ENCODE measurements at places on chromosomes 12 and 14.

GRCh38 chr12:89098441-89099112 lies 253.7 kb downstream of the DUSP6 start:
- DNase-seq = no peak

DNA sequence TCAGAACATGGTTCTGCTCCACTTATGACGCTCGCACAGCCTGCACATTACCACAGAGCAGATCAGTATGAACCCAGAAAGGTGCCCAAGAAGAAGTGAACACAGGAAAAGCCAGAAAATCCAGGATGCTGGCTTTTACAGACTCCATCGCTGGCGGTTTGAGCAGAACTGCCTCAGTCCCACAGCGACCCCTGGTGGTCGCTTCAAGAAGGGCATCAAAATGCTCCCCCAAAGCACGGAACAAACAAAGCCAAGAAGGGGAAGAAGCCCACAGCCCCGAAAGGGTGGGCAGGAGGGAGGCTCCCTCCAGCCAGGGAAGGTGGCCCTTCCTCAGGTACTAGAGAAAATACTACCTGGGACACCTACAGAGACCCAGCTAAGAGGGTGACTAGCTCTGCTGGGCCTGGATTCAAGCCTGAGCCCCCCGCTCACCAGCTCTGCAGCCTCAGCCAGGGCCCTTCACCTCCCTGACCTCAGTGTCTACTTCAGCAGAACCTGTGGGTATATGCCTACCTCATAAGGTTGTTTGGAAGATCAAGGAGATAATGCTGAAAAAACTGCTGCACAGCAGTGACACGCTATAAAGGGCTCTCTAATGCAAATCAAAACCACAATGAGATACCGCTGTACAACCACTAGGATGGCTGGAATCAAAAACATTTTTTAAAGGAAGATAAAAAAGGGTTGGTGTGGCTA lies 98.1 kb downstream of the NCOR2 start:
- DNase-seq = no peak

DNA sequence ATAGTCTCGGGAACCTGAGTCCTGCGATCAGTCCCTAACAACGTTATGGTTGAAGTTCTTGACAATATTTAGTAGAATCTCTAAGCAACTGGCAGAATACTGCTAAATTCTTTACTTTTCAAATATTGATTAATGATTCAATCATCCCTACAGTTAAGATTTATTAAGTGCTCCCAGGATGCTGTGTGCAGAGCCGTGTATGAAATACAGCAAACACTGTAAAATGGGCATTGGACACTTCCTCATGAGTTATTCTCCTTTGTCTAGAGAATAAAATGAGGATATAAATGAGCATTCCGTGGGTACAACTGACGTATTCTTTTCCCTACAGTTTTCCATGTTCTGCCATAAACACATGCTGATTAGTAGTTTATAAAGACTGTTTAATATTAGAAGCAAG lies 372.4 kb downstream of the TMTC2 start:
- DNase-seq = no peak

DNA sequence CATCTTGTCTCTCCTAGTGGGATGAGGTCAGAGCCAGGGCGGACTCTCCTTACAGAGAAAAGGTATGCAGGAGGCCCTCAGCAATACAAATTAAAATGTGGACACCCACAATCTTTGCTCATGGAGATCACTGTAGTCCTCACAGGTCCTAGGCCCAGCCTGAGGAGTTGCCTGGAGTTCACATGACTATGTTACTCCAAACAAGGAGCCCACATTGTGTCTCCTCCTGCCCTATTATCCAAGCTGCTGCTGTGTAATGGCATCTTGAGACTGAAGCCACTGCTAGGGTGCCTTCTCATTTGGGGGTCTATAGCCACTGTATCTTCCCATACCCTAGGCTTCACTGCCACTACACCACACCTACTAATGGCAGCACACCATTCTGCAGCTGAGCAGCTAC lies 11.0 kb downstream of the OR4K1 start:
- no peak for DNase-seq

DNA sequence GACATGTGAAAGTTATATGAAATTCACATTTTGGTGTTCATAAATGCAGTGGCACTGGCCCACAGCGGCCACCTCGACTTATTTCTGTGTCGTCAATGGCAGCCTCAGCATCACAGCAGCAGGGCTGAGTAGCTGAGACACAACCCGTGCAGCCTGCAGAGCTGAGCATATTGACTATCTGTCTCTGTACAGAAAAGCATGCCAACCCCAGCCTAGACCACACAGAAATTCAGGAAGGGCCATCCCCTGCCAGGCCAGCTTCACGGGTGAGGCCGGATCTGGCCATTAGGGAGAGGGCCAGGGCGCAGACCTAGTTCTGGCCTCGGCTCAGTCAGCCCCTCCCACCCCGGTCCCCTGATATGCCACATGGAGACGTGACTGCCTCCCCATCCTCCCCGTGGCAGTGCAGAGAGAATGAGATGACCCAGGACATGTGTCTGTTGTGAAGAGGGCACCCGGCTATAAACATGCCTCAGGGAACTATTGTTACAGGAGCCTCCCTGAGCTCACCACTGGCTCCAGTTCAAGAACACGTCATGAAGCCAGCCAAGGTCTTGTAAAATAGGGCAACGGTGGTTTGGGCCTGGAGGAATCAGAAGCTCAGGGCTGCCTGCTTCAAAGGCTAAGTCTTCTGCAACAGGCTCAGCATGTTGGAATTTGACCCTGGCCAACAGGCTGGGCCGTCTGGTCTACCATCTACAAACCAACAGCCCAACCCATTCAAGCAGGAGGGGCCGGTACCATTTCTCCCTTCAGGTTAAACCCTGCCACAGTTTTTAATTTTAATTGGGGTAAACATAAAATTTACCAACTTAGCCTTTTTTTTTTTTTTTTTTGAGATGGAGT lies 25.5 kb downstream of the SCARB1 start:
- DNase-seq = no peak

DNA sequence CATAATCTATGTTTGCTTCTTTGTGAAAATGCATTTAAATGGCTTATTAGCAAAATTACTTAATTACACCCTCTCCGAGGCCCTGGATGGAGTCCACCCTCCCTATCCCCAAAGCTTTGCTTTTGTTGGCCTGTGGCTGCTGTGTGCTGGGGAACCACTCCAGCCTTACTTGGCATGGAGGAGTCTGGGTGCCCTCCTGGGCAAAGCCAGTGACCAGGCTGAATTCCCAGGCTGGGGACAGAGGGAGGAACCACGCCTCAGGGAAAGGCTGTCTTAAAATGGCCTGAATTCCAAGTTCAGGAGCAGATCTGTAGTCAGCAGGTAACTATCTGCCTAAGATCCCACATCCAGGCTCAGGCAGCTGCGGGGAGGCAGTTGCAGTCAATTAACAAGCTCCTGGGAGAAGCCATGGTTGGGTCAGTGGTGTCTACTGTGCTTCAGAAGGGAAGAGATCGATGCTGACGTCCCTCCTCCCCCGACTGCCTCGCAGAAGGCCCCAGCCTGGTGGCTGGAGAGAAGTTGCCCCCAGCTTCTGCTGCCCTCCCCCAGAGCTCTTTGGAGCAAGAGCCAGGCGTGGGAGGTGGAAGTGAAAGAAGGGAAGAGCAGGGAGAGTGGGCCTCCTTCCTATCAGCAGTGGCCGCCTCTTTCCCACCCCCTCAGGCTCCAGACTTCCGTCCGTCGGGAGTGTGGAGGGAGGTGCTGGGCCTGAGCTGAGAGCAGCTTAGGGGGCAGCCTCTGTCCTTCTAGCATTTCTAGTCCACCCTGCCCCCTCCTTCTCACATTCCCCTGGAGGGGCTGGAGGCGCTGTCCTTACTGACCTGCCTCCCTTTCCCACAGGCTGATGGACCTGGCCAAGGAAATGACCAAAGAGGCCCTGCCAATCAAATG lies 11.3 kb downstream of the VASH1 start:
- no peak for DNase-seq

GRCh38 chr12:82357845-82358199 lies 365 bp downstream of the CCDC59 start:
- DNase-seq = no peak

DNA sequence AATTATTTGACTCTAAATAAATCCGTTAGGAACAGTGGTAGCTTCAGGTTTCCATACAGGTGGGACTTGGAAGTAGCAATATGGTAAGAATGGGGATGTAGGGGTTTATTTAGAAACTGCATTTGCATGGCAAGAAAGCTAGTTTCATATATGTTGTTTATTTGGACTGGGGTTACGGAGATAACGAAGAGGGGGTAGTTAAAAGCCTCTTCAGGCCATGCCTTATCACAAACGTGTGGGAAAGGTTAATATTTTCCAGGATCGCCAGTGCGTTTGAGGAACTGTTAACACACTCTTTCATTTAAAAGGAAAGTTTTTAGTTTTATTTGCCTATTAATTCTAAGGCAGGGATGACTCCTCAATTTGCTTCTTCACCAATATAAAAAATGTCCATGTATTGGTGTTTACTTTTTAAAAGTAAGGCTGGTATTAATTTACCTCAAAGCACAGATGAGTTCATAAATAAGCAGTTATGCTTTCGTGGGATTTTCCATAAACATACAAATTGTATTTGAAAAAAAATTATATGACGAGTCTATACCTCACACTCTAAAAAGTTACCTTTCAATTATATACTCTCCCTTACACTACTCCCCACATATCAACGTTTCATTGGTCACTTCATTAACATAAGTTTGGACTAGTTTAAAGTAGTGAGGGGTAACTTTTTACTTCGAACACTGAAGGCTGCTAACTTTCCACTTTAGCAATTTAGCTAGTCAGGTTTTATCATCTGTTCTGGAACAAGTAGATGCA lies 814 bp downstream of the RAB2B start:
- DNase-seq = no peak

GRCh38 chr14:104096751-104097700 lies 11.5 kb downstream of the ASPG start:
- no peak for DNase-seq

GRCh38 chr12:115201966-115202365 lies 518.0 kb upstream of the TBX3 start:
- DNase-seq = no peak

- no peak for DNase-seq
These were observed 94.1 kb downstream of the SLC25A47 start for GRCh38 chr14:100416921-100417860.

DNA sequence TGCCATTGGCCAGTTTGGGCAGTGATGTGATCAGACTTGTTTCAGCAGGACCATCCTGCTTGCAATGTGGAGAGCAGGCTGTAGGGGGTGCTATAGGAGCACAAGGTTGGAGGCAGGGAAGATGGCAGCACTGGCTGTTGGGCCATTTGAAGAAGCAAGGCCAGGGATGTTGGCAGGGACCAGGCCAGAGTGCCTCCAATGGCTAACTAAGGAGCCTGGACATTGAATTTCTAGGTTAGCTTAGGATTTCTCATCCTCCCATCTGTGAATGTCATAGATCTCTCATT lies 23.5 kb downstream of the FGF23 start:
- no peak for DNase-seq

GRCh38 chr14:48622980-48623379 lies 947.6 kb upstream of the MDGA2 start:
- DNase-seq = no peak

GRCh38 chr12:65614259-65614889 lies 209.9 kb upstream of the HMGA2 start:
- no peak for DNase-seq

- no peak for DNase-seq
These were observed 65.0 kb upstream of the DDHD1 start for GRCh38 chr14:53218161-53218560.

DNA sequence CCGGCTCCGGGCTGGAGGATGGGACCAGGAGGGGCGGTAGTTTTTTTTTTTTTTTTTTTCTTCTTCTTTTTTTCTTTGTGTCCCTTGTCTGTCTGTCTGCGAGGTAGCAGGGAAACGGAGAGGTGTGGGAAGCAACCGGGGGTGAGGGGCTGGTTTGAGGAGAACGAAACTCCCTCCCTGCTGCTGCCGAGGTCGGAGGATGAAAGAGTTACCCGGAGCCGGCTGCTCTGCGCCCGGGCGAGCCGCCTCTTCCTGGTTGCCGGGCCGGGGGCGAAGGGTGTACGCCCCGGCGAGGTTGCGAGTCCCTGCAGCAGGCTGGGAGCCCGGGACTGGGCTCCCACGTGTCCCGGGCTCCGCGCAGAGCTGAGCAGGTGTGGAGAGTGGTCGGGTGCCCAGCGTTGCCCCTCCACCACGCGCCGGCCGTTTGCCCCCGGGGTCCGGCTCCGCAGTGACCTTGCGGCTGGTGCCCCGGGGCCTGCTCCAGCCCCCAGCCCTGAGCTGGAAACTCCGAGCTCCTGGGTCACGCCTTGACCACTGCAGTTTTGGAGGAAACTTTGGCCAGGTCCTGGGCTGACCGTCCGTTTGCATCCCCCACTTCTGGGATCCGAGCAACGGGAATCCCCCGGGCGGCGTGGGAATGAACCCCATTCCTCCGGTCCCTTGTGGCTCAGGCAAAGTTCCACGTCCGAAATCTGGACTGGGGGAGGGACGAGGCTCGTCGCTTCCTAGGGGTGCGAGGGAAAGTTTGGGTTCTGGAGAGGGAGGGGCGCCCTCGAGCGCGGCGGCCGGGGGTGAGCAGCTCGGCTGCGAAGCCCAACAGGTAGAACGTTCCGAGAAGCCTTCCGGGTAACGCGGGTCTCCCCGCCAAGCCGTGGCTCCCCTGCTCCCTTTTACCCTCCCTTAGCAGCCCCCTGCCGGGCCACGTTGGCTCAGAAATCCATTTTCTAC lies 1.3 kb downstream of the CHST11 start:
- no peak for DNase-seq

DNA sequence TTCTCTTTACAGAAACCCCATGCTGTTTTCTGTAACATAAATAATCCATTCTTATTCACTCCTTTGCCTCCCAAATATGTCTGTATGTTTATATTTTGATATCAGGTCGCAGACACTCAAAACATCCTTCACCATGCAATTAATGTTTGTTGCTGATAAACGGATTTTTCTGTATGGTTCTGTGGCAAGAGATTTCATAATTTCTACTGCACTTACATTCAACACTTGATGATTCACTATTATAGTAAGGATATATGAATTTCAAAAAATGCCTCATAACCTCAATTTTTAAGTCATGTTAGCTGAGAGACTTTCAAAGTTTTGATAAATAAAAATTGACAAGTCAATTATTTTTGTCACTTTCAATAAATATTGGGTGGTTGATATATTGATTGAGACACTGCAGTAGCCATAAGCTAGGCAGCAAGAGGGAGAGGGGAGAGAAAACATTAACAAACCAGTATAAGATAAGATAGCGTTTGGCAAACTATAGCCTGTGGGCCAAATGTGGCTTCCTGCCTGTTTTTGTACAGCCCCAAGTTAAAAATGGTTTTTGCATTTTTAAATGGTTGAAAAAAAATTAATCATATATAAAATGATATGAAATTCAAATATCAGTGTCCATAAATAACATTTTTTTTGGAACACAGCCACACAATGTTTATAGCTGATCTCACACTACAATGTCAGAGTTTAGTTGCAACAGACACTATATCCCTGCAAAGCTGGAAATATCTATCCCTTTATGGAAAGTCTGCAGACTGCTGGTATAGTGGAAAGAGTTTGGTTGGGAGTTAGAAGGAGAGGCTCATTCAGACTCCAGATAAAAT lies 18.3 kb downstream of the ALDH6A1 start:
- no peak for DNase-seq

- DNase-seq = no peak
These were observed 444.6 kb upstream of the CCDC196 start for GRCh38 chr14:66041582-66041981.

GRCh38 chr12:14219156-14219555 lies 146.3 kb upstream of the ATF7IP start:
- no peak for DNase-seq

GRCh38 chr14:33510063-33510481 lies 440.8 kb downstream of the EGLN3 start:
- no peak for DNase-seq
